ENCODE measurements at places on chromosomes 6 and 20. TPM values are rescaled to one million over a fixed set of nuclear protein-coding genes. Genes with fewer than 3 reads are reported as not detected.

DNA sequence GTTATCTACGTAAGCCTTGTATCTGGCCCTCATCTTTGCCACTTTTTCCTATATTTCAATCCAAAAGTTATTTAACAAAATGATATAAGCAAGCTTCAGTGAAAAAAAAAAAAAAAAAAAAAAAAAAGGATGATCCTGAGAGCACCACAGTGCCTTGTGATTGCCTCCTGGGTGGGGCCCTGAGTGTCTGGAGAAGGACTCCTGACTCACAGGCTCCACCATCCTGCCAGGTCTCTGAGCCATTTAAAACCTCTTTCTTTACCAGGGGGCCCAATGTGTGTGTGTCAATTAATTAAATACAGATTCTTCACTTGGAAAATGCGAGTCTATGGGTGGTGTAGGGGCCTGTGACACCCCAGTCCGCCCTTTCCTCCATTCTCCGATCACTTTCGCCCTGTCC is 105.2 kb downstream of the SMOC2 start:
- no peak for DNase-seq
- peaks cover 43% of the 10 kb centered on the region for H3K27me3 ChIP-seq

- H3K27me3 ChIP-seq, result no peaks in the 10 kb centered on the region
- DNase-seq, result peak; percentile 39
- no peak overlapping the region for H3K4me3 ChIP-seq
- H3K4me1 ChIP-seq, result peaks cover 28% of the 10 kb centered on the region
Measured at GRCh38 chr6:129890701-129891100, 29.6 kb upstream of the TMEM244 start.

- H3K27ac ChIP-seq, result no peak overlapping the region
- no peaks in the 10 kb centered on the region for H3K27me3 ChIP-seq
- H3K4me1 ChIP-seq, result peaks cover 26% of the 10 kb centered on the region
- H3K36me3 ChIP-seq, result no peaks in the 10 kb centered on the region
- peak; percentile 84 for DNase-seq
Measured at GRCh38 chr20:32681175-32682084, 7.7 kb upstream of the C20orf203 start.

PPP1R16B gene
- 0.12 TPM for total RNA-seq
